ENCODE measurements at places on chromosomes 5 and 9.
A peak's percentile ranks its signal among the peaks of the same experiment; 100 is the strongest.

DNA sequence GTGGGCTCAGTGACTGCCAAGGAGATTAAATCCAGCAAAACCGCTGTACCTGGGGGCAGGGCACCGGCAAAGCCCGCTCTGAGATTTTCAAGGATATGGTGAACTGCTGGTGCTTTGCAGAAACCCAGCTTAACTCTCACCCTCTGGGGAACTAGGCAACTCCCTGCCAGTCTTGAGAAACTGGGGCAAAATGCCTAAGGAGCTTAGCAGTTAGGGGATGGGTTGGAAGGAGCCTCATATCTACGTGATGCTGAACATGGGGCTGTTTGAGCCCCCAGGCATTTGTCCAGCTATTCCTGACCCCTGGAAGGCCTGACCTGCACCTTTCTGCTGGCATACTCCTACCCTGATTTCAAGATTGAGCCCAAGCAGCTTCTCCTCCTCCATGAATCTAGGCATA, 108.6 kb upstream of the TBC1D2 start:
- no peak for DNase-seq

GRCh38 chr5:130280528-130281217, 376.4 kb downstream of the CHSY3 start:
- DNase-seq = no peak

GRCh38 chr9:86772635-86772993, 174.7 kb downstream of the GAS1 start:
- no peak for DNase-seq

- DNase-seq = no peak
Observed at GRCh38 chr9:18911714-18912342, 121.2 kb downstream of the SAXO1 start.

- DNase-seq = peak; percentile 28
Observed at GRCh38 chr5:68962757-68963484, 130.9 kb upstream of the SLC30A5 start.

- no peak for DNase-seq
Observed at GRCh38 chr9:33130961-33131789, 36.0 kb downstream of the B4GALT1 start.

- no peak for DNase-seq
Observed at GRCh38 chr9:37561682-37562081, 14.5 kb downstream of the FBXO10 start.

DNA sequence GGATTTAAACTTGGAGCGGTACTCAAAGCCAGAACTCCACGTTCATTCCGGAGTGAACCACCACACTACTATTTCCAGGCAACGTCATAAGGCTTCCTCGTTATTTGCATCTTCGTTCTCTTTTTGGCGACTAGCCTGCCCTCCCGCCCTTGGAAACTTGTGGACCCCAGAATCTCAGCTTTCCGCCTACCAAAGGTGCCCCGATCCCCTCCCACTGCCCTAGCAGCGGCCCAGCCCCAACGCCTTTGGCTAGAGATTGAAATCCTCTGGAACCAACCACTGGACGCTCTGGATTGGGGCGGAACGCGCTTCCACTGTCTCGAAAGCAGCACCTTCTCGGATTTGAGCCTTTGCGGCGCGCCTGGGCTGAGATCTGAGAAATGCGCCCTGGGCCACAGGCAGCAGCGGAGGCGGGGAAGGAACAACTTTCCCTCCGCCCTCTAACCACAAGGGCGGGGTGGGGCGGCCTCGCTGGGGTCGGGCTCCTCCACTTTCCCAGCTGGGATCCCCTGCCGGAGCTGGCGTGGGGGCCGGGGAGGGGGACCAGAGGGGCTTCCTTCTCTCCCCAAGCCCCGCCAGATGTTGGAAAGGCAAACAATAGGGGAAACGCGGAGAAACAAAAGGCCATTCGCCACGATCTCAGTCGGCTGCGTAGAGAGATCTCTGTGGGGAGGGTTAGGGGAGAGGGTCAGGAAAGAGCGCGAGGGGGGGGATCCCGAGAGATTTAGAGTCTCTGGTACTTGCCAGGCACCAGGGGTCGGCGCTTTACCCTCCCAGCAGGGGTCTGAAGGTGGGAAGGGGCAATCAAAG, 1.3 kb downstream of the MOB3B start:
- no peak for DNase-seq

DNA sequence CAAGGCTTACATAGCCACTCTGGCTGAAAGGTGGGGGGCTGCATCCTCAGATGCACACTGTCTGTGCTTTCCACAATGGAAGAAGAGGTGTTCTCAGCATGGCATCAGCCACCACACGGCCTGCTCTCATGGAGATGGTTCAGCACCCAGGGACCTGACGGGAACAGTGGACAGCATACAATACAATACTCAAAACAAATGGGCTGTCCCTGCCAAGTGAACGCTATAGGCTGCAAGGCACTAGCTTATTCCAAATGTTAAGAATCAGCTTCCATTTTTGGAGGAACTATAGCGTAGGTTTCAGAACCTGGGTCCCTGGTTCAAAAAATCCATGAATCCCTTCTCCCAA, 77.2 kb downstream of the ZNF608 start:
- DNase-seq = no peak

DNA sequence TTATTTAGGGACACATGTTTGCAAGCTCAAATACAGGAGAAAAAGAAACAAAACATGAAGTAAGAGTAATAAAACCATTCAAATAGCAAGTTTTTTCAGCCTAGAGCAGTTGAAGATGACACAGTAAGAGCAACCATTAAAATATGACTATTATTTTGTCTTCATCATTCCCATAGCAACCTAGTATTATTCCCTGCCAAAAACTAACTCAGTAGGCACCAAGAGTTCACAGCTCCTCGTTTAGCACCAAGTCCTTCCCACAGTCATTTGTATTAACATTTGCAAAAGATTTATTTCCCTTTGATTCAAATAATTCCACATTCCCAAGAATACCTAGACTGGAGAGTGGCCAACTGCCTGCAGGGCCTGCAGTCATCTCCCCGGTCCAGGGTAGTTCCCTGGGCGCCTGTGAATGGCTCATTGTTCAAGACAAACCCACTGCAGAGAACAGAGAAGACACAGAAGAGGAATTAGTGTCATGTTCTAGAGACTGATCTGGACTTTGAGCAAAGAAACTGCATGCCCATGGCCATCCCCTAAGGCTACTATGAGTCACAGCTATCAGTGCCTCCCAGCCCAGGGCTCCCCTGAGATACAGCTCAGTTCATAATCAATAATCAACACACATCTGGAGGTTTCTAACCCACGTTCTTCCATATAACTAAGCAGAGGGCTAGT, 139.1 kb upstream of the MAP3K1 start:
- DNase-seq = no peak

GRCh38 chr9:110807956-110808598, 139.5 kb downstream of the MUSK start:
- no peak for DNase-seq

- no peak for DNase-seq
Observed at GRCh38 chr5:181047921-181048320, 7.9 kb downstream of the BTNL9 start.

DNA sequence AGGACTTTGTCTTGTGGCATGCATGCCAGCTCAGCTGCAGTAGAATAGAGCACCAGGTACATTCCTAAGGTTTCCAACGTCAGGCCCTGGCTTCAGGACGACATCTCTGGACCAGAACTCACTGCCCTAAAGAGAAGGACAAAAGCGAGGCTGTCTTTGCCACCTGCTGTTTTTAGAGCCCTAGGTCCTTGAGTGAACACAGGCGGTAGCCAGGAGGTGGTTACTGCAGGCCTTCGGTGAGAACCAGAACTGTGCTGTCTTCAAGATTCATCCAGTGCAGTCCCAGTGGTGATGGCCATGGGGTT, 288.9 kb upstream of the CDH18 start:
- DNase-seq = no peak

- peak; percentile 80 for DNase-seq
Observed at GRCh38 chr9:128771745-128772519, at the start of gene ZER1. TSS of gene ZER1 (minus strand) at chr9:128771927. CDS start at chr9:128755565, 16,362 bp downstream.

- no peak for DNase-seq
Observed at GRCh38 chr5:95163079-95163478, 121.8 kb downstream of the MCTP1 start.

- peak; percentile 34 for DNase-seq
Observed at GRCh38 chr5:108681079-108681921, 66.4 kb upstream of the FER start.

- DNase-seq = no peak
Observed at GRCh38 chr5:107431536-107431935, 239.2 kb downstream of the EFNA5 start.

GRCh38 chr5:141573489-141574121, 45.2 kb downstream of the DIAPH1 start:
- no peak for DNase-seq

DNA sequence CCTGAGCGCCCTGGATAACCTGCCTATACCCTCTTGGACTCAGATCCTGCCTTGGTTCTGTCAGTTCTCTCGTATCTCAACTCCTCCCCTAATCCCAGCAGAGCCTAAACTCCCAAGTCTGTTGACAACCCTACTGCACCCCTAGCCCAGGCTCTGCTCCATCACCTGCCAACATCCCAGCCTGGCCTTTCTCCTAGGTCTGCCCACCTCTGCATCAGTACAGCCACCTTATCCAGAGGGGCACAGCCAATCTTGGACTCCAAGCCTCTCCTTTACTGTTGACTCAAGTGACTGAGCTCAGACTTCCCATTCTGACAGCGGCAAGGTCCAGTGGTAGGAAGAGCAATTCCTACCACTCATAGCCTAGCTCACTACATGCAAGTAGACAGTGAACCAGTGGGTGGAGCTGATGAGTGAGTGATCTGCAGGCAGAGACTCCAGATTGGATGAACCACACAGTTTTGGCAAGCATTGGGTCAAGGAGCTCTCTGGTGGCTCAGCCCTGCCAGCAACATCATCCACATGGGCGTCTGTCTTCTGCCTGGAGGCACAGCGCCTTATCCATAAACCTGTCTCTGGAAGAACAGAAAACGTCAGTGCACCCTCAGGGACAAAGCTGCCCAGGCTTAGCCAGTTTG, 26.5 kb downstream of the TRMO start:
- DNase-seq = no peak

DNA sequence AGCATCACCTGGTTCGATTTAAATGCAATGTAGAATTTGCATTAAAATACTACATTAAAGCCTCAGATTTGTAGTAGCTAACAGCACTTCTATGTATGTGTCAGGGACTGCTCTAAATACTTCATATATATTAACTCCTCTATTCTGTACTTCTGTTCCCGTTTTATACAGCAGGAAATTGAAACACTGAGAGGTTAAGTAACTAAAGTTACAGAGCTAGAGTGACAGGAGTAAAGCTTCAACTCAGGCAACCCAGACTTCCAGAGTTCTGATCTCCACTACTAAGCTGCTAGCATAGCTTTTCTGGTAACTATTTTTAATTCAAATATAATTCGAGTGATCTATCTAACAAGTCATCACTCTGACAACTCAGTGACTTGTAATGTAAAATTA, 619 bp upstream of the APC start:
- DNase-seq = no peak

- no peak for DNase-seq
Observed at GRCh38 chr5:39650008-39650762, 225.4 kb upstream of the DAB2 start.

- DNase-seq = no peak
Observed at GRCh38 chr9:14261616-14262015, 52.3 kb downstream of the NFIB start.

- no peak for DNase-seq
Observed at GRCh38 chr5:116573279-116573701, 1.3 kb downstream of the SEMA6A start.

DNA sequence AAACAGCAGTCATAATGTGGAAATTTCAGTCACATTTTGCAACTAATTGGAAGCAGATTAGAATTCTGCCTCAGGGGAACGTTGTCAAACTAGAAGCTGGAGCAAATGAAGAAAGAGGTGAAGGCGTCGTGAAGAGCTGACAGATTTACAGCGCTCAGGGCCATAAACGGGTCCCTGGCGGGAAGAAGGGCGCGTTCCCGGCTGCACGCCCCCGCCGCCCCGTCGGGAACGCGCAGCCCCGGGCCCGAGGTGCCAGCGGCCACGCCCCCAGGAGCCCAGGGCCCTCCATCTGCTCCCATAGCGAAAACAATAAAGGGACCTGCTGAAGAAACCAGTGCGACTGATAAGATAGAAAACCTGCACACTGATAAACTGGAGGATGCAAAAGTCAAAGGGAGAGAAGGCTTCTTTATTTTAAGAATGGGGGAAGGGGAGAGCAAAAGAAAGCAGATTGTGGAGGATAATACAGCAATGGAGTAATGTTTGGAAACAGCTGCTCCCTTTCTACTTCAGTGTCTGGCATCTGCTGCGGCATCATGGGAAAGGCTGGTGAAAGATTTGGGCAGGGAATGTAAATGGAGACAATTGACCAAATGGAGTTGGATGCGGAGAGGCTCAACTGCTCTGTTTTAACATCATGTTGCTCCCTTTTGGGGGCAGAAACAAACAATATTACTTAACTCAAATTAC, 11.1 kb downstream of the ZNF608 start:
- peak; percentile 39 for DNase-seq

DNA sequence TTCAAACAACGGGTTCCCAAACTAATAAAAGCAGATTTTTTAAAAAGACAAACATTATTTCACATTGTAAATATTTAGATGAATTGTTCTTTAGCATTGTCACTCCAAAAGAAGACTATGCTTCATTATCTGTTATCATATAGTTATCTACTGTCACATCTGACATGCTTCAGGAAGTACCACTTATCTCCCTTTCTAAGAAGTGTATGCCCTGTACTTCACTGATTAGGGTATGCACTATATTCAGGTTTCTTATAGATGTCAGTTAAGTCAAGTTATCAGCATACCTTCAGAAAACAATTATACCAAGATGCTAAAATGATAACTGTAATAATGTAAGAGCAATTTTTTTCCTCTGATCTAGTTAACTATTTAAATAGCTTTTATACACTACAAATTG, 40.4 kb downstream of the LMBRD2 start:
- DNase-seq = no peak

GRCh38 chr9:130107234-130107861, 53.6 kb downstream of the GPR107 start:
- DNase-seq = peak; percentile 58

- DNase-seq = no peak
Observed at GRCh38 chr5:90285581-90285980, 124.0 kb downstream of the CETN3 start.

DNA sequence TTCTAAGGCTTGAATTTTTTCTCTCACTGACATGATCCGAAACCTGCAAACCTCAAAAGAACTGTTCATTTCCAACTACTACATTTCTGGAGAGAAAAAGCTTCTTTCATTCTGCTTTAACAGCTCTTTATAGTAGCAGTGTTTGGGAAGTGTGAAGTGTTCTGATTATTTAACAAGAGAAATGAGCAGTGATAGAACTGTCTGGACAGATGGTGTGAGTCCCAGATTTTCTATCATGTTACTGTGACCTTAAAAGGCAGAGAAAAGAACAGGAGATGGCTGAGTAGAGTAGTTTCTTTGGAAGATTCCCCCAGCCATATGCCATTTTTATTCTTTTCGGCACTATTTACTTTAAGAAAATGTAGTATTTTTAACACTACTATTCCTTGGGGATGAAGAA, 41.3 kb upstream of the TAL2 start:
- no peak for DNase-seq

GRCh38 chr5:2492476-2492875, 259.0 kb downstream of the IRX2 start:
- DNase-seq = no peak

- no peak for DNase-seq
Observed at GRCh38 chr5:56565644-56566043, 249.7 kb upstream of the MAP3K1 start.
